GM12864 (cell line): ENCODE measurements at places on chromosomes 5 and 9.

- no peak for DNase-seq
These were observed 33.1 kb downstream of the ALDH7A1 start for GRCh38 chr5:126561908-126562307.

DNA sequence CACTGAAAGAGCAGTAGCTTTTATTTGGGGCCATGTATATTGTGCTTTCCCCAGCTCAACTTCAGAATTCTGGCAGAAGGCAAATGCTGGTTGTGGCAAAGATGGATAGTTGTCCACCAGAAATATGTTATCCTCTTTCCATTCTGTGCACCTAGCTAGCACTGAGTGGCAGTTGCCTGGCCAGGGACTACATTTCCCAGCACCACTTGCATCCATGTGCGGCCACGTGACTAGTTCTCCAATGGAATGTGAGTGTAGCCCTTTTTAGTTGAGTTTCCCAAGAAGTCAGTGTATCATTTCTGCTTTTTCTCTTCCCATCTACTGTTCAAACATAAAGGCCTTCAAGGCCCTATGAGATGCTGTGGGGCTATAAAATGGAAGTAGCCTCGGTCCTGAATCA, 354.0 kb upstream of the CLINT1 start:
- DNase-seq: no peak

- DNase-seq: no peak
These were observed 1.1 kb downstream of the EPB41L4B start for GRCh38 chr9:109319626-109320241.

GRCh38 chr5:147876626-147877025, 1.9 kb upstream of the SCGB3A2 start:
- DNase-seq: no peak

DNA sequence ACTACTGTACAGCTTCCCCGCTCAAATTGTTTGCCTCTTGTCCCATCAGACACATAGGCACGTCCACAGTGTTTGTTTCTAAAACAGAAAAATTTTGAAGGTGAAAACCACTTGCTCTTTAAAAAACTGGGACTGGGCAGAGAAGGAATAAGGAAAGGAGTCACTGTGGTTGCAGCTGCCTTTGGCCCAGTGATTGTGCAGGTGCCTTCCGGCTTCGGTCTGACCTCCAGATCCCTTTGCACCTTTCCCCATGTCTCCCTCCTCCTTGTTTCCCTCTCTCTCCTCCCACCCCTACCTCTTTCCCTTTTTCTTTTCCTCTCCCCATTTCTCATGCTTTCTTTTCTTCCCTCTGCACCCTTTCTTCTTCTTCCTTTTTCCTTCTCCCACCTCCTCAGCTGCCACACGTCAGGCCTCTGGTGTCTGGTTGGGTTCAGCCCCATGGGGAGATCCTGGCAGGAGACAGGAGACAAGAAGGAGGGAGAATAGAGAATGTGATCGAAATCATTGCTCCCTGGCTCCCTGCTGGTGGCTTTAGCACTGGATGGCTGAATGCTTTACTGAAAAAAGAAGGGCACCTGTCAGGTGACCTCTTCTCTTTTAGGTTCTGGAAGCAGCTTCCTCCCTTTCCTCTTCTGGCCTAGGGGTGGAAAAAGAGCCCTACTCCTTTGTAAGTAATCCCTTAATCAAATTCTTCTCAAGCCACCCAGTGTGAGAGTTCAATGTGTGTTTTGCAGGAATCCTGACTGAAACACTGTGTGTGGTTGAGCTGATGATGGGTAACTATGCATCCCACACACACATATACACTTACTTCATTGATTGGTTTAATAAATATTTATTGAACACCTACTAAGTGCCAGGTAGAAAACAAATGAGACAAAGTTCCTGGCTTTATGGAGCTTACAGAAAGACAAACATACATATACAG, 267.3 kb downstream of the MAST4 start:
- no peak for DNase-seq

DNA sequence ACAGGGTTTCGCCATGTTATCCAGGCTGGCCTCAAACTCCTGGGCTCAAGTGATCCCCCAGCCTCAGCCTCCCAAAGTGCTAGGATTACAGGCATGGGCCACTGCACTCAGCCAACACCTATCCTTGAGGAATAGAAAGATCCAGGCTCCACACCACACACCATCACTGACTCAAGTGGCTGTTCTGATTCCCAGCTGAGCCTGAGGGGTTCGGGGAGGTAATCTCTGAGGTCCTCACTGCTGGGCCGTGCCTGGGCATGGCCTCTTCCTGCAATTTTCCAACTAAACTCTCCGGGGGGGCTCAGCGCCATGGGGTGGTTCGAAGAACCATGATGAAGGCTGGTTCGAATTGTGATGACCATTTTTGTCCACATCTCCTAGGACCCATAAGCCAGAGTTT, 31.0 kb upstream of the IL17B start:
- DNase-seq: no peak
